ENCODE measurements at places on chromosomes 2 and 18.

DNA sequence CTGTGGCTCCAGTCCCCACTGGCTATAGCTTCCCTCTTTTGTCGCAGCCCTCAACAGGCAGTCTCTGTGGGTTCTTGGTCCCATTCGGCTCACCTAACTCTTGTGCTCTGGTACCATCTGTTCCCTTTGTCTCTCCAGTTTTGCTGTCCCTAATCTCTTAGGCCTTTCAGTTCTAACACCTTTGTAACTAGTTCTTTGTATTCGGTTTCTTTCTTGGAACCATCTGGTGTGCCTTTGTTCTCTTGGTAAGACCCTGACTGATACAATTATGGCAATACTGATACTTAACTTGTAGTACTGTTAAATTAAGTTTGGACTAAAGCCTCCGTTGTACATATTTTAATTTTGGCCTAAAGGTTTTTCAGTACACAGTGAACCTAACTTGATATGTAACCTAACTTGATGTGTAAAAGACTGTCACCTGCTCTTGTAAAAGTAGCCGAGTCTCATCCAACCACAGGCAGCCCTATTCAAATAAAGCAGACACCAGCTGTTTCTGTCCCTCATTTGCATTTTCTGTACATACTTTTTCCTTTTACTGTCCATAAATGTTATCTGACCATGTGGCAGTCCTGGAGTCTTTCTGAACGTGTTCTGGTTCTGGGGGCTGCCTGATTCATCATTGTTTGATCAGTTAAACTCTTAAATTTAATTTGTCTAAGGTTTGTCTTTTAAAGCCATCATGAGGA lies 4.8 kb upstream of the MRPL44 start:
- DNase-seq: no peak

- DNase-seq: no peak
Measured at GRCh38 chr2:80548469-80548868, 243.9 kb upstream of the LRRTM1 start.

DNA sequence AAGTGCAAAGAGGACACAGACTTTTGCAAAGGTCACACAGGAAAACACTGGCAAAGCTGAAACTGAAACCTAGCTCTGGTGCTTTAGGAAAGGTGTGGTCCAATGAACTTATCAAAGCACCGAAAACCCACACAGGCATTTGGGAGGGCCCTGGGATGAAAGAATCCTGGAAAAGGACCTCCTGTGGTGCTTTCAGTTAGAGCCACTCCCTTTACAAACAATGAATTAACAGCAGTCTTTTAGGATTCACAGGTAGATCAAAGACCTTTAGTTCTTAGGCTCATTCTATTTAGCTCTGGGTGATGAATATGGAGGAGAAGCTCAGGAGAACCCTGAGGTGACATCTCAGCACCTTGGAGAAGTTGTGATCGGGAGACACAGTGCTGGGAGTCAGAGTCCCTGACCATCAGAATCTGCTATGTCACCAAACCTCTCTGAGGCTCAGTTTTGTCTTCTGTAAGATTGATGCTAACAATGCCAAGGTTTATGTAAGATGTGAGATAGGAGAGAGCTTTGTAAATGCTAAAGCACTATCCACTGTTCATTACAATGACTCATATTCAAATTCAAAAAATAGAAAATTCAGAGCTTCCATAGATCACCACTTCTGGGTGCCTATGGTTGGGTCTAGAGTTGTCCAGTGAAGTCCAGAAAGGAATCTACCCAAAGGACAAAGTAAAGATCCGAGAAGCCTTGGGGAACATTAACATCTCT lies 39.3 kb downstream of the VSNL1 start:
- no peak for DNase-seq

- no peak for DNase-seq
Measured at GRCh38 chr18:7720395-7720794, 153.3 kb downstream of the PTPRM start.

DNA sequence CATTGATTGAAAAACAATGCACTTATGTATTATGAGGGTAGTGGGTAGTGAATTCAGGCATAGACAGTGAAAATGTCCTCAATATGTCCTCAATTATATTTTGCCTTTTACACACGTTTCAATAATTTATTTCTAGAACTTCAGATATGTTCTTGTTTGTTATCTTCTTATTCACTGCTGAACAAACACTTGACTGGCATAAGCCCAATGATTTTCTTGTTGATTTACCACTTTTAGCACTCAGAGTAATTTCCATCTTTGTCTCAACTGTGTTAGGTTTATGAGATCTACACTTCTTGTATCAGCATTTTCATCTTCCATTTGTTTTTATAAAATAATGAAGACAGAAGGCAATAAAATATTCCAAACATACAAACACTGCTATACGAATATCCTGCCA lies 61.8 kb upstream of the DCC start:
- no peak for DNase-seq
